ENCODE measurements at places on chromosomes 5 and 9.
A peak's percentile ranks its signal among the peaks of the same experiment; 100 is the strongest.

DNA sequence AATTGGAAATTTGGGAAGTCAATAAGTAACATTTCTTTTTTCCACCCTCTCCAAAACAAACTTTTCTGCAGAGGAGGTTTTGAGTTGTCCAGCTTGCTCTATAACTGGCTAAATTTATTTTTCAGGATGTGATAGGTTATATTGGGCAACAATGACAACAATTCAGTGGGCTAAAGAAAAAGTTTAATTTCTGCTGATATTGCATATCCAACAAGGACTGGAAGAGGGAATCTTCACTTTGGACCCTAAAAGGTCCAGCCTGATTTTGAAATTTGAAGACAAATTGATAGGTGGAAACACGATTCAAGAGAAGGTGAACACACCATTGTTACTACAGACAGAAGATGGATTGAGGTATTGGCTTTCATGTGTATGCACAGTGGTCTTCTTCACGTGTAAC is 393.1 kb downstream of the BRINP1 start:
- H3K4me3 ChIP-seq, result no peak overlapping the region
- no peak overlapping the region for H3K27ac ChIP-seq
- DNase-seq, result no peak
- H3K4me1 ChIP-seq, result no peaks in the 10 kb centered on the region
- no peaks in the 10 kb centered on the region for H3K36me3 ChIP-seq

DNA sequence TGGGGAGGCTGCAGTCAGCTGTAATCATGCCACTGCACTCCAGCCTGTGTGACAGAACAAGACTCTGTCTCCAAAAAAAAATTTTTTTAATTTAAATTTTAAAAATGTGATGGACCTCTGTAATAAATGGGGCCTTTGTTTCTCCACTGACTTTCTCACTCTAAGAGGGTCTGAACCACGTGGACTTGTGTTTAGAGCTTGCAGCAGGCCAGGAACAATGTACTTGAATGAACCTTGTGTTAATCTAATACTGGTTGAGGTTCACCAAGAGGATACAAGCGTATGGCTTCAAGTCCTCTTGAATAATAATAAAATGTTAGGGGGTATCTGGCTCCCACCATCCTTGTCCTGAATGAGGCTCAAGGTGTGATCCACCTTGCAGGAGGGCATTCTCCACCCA is 14.4 kb upstream of the SLC2A8 start:
- no peak overlapping the region for H3K4me3 ChIP-seq
- no peaks in the 10 kb centered on the region for H3K4me1 ChIP-seq
- H3K27ac ChIP-seq, result no peak overlapping the region
- H3K36me3 ChIP-seq, result no peaks in the 10 kb centered on the region
- no peaks in the 10 kb centered on the region for H3K27me3 ChIP-seq

- H3K4me3 ChIP-seq, result no peak overlapping the region
- no peaks in the 10 kb centered on the region for H3K36me3 ChIP-seq
- H3K4me1 ChIP-seq, result peaks cover 8% of the 10 kb centered on the region
- no peaks in the 10 kb centered on the region for H3K27me3 ChIP-seq
- DNase-seq, result no peak
Measured at GRCh38 chr9:78292716-78293497, 4.0 kb upstream of the PSAT1 start.

GRCh38 chr9:104861397-104861796 is 66.6 kb downstream of the ABCA1 start:
- H3K27ac ChIP-seq, result no peak overlapping the region
- H3K27me3 ChIP-seq, result no peaks in the 10 kb centered on the region
- no peak for DNase-seq
- no peaks in the 10 kb centered on the region for H3K36me3 ChIP-seq
- peaks cover 23% of the 10 kb centered on the region for H3K4me1 ChIP-seq
- no peak overlapping the region for H3K4me3 ChIP-seq

DNA sequence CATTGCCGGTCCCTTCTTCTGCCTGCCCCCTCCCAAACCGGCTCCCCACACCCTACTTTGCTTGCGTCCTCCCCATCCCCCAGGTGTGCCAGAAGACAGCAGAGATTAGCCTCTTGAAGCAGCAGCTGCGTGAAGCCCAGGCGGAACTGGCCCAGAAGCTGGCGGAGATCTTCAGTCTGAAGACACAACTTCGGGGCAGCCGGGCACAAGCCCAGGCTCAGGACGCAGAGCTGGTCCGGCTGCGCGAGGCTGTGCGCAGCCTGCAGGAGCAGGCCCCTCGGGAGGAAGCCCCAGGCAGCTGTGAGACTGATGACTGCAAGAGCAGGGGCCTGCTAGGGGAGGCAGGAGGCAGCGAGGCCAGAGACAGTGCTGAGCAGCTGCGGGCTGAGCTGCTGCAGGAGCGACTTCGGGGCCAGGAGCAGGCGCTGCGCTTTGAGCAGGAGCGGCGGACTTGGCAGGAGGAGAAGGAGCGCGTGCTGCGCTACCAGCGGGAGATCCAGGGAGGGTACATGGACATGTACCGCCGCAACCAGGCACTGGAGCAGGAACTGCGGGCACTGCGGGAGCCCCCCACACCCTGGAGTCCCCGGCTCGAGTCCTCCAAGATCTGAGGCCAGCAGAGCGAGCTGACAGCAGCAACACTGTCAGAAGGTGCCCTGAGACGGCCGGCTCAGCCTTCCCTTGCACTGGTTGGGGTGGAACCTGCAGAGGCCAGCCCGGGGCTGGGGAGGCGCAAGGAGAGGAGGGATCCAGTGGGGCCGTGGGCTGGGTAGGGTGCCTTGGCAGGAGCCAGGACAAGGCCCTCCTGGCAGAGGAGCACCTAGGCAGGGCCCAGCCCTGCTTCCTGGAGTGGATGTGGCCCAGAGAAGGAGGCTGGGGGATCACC is 8.3 kb downstream of the N4BP3 start:
- peak; percentile 41 for DNase-seq
- no peaks in the 10 kb centered on the region for H3K36me3 ChIP-seq
- peaks cover 8% of the 10 kb centered on the region for H3K4me1 ChIP-seq
- no peaks in the 10 kb centered on the region for H3K27me3 ChIP-seq
- H3K4me3 ChIP-seq, result no peak overlapping the region
- H3K27ac ChIP-seq, result no peak overlapping the region

DNA sequence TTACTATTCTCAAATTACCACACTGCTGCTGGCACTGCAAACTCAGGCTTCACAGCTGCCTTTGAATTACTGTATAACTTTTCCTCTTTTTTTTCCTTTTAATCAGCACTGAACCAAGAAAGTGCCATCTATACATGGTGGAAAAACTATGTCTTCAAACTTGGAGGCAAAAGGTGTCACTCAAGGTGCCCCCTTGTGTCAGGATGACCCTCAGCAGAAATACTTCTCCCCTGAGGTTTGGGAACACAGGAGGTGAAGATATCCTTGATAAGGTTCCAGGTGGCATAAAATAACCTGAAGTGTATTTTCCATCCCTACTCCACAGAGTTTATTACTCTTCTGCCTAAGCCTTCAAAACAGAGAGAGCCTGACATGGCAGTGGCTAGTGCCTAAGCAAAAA is 14.5 kb downstream of the FRMD3 start:
- no peaks in the 10 kb centered on the region for H3K36me3 ChIP-seq
- no peak overlapping the region for H3K4me3 ChIP-seq
- H3K4me1 ChIP-seq, result no peaks in the 10 kb centered on the region
- H3K27ac ChIP-seq, result no peak overlapping the region

DNA sequence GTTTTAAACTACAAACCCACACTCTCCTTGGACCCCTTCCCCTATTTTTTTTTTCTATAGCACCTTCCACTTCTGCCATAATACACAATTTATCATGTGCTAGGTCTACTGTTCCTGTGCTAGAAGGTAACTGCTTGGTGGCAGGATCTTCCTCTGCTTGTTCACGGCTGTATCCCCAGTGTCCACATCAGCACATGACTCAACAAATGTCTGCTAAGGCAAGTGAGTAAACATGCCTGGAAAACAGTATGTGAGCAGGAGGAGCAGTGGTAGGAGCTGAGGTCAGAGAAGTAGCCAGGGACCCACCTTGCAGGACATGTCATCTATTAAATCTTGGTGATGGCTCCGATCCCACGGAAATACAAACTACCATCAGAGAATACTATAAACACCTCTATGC is 79.4 kb downstream of the AUH start:
- no peak overlapping the region for H3K4me3 ChIP-seq
- H3K4me1 ChIP-seq, result no peaks in the 10 kb centered on the region
- H3K27me3 ChIP-seq, result no peaks in the 10 kb centered on the region
- no peaks in the 10 kb centered on the region for H3K36me3 ChIP-seq
- H3K27ac ChIP-seq, result no peak overlapping the region

DNA sequence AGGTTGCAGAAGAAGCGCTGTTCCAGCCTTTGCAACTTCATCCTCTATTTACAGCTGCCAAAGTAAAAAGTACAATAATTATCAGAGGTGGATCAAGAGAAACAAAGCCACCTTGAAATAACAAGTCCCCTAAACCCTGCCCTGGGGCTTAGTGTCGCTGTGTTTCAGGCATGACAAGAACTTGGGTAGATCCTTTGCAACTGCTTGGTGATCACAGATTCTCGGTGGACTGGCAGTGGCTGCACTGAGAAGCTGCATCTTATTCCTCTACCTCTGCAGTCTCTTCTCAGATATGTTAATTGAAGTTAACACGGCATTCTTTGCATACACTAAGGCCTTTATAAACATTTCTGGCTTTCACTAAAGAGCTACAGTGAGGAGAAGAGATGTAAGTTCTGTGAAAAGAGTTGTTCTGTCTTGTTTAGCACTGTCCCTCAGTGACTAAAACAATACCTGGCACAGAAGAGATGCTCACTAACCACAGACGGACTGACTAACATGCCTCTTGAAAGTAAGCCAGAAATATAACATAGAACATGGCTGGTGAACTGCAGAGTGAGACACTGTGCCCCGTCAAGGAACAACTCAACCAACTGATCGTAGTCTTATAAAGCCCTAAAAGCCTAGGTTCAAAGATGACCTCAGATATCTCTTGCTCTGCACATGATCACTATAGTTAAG is 144.2 kb downstream of the MLLT3 start:
- no peak overlapping the region for H3K4me3 ChIP-seq
- H3K4me1 ChIP-seq, result peaks cover 6% of the 10 kb centered on the region
- no peak for DNase-seq
- no peak overlapping the region for H3K27ac ChIP-seq
- no peaks in the 10 kb centered on the region for H3K27me3 ChIP-seq

DNA sequence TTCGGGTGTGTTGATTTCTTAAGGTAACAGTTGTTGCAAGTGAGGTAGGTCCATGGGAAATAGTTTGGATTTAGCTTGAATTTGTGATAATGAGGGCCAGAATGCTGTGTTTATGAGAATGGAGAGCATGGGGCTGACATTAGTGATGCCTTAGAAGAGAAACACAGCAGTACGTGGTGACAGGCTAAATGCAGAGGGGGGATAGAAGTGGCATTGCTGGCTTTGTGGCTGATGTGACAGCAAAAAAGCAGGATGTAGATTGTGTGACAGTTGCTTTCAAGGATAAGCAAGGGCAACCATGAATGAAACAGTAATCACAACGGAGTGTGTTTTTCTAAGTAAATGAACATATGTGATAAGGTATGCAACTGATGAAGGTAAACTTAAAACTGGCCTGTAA is 103.4 kb upstream of the SGCD start:
- H3K27ac ChIP-seq, result no peak overlapping the region
- no peak for DNase-seq
- no peaks in the 10 kb centered on the region for H3K36me3 ChIP-seq
- H3K4me3 ChIP-seq, result no peak overlapping the region

DNA sequence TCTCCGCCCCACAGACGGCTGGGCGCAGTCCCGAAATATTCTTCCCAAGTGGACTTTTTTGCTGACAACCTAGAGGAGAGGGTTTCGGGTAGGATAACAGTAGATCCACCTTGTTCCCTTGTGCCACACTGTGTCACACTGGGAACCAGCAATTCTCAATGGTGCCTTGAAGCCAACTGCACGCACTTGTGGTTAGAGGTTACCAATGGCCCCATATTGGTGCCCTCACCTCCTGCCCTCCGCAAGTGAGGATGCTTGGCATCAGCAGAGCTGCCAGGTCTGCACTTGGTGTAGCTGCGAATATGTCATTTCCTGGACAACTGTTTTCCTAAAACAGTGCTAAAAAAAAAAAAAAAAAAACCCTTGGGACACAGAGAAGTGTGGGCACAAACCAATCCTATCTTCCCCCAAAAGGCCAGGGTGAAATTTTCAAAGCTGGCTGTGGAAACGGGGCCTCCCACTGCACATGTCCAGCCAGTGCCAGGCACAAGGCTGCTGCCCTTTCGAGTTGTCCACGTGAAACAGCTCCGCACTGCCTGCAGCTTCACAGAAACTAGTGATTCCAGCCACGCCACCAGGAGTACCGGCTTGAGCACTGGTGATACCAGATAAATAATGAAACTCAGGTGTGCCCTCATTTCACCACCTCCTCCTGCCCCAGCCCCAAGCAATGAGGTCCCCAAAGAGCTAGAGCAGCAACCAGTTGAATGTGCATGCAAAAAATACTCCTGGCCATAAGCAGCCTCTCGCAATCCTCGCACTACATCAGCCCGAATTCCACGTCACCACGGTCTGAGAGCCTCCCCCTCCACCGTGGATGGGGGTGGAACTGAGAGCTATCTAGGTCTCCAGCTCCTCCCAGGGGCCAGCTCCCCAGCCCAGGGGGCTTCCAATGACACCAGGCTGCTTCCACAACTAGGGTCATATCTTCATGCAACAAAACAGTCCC is 51.2 kb downstream of the USP20 start:
- no peaks in the 10 kb centered on the region for H3K27me3 ChIP-seq
- peaks cover 34% of the 10 kb centered on the region for H3K4me1 ChIP-seq
- H3K4me3 ChIP-seq, result peak overlapping the region; percentile 51
- H3K36me3 ChIP-seq, result no peaks in the 10 kb centered on the region
- DNase-seq, result peak; percentile 61

- no peak overlapping the region for H3K27ac ChIP-seq
- H3K36me3 ChIP-seq, result no peaks in the 10 kb centered on the region
- H3K4me3 ChIP-seq, result no peak overlapping the region
- H3K27me3 ChIP-seq, result no peaks in the 10 kb centered on the region
- DNase-seq, result no peak
- peaks cover 16% of the 10 kb centered on the region for H3K4me1 ChIP-seq
Measured at GRCh38 chr5:6455571-6456200, 7.0 kb downstream of the UBE2QL1 start.

GRCh38 chr5:149966946-149967345 is 6.4 kb downstream of the SLC26A2 start:
- H3K36me3 ChIP-seq, result no peaks in the 10 kb centered on the region
- no peak for DNase-seq
- no peak overlapping the region for H3K4me3 ChIP-seq
- H3K27ac ChIP-seq, result no peak overlapping the region

DNA sequence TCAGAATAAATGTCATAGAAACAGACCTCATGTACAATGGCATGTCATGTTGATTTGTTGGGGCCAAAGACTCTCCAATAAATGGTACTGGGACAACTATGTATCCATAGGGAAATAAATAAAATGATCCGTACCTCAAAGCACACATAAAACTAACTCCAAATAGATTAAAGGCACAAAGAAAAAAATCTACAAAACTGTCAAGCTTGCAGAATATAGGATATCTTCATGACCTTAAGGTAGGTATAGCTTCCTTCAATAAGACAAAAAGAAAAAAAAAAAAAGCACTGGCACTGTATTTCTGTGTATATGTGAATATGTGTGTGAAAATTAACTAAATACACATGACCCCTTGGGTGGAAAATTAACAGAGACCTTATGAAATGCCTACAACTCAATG is 101.9 kb downstream of the DIRAS2 start:
- H3K4me3 ChIP-seq, result no peak overlapping the region
- DNase-seq, result no peak
- H3K36me3 ChIP-seq, result no peaks in the 10 kb centered on the region
- no peaks in the 10 kb centered on the region for H3K27me3 ChIP-seq
- no peaks in the 10 kb centered on the region for H3K4me1 ChIP-seq
